Activated T-cell treated with anti-CD3 and anti-CD28 coated beads, Interleukin-2, amount 50 U/mL, for 48 hours (primary cell): ENCODE measurements at places on chromosomes 3 and 15.

GRCh38 chr3:179558742-179559364 lies 3.9 kb upstream of the ACTL6A start:
- DNase-seq = peak; percentile 59

DNA sequence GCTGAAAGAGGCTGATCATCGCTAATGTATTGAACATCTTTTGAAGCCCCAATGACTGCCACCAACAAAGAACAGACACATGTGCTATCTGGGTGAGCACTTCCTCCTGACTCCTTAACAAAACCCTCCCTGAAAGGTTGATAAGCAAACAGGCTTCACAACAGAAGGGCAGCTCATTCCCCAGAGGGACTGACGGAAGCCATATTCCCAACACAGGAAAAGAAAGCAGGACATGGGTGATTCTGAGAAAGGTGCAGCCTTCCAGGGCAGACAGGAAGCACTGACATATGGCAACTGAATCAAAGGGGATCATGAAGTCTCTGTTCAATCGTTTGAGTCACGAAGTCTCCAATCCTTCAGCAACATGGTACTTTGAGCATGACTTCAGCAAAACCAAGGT lies 929.0 kb downstream of the MCTP2 start:
- DNase-seq = no peak

- DNase-seq = no peak
Observed at GRCh38 chr15:84402856-84403608, 167.5 kb downstream of the GOLGA6L4 start.

DNA sequence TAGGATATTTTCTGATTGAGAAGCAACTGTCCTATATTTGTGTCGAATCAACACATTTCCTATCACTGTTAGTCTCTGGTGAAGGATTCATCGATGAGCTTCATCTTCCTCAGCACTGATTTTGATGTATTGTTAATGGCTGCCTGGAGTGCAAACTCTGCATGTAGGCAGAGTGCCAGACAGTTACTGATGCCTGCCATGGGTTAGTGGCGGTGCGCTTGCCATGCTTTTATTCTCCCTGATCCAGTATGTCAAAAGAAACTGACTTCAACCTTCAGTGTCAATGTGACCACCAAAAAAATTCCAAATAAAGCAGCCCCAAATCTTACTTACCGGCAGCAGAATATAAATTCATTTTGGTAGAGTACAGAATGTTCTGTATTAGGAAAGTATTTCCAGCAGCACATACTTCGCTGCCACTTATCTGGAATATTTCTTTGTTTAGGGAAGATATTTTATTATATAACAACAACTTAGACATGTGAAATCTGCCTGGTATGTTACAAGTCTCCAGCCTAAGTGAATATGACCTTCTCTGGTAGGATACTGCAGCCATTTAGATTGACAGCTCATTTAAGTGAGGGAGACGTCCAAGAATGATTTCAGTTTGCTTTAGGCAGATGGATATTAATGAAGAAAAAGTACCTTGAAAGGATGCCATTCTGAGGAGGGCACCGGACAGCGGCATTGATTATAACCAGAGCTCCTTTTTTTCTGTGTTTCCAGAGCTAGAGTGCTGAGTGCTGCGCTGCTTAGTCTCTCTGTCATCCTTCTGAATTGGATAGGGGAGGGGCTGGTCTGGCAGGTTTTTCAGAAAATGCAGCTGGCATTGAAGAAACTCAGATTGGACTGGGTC lies 59.9 kb downstream of the ARHGEF26 start:
- no peak for DNase-seq

- no peak for DNase-seq
Observed at GRCh38 chr3:58668247-58668646, 1.7 kb upstream of the FAM3D start.

DNA sequence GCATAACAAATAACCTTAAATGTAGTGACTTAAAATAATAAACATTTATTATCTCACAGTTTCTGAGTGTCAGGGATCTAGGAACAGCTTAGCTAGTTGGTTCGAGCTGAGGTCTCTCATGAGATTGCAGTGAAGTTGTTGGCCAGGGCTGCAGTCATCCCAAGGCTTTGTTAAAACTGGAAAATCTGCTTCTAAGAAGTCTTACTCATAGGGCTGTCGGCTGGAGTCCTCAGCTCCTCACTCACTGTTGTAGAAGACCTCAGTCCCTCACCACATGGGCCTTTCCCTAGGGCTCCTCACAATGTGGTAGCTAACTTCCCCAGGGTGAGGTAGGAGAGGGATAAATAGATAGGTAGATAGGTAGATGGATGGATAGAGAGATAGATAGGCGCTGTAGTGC lies 20.8 kb upstream of the SLC7A14 start:
- DNase-seq = no peak

- no peak for DNase-seq
Observed at GRCh38 chr3:13801361-13802204, 78.3 kb downstream of the WNT7A start.

DNA sequence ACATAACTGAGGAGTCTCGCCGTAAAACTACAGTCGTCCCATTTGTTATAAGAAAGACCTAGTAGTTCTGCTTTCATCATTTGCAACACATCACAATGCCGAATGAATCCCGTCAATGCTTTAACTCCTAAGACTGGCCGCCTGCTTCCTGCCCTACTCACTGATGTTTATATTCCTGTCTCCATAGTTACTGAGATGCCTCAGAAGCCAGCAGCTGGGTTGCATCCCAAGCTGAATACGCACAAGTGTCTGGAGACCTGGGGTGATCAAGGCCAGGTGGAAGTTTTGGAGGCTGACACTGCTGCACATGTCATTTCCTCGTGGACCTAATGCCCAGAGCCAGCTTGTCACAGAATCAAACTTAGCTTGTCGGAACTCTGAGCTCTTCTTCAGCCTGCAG lies 95.2 kb upstream of the UBE2E1 start:
- DNase-seq = no peak

DNA sequence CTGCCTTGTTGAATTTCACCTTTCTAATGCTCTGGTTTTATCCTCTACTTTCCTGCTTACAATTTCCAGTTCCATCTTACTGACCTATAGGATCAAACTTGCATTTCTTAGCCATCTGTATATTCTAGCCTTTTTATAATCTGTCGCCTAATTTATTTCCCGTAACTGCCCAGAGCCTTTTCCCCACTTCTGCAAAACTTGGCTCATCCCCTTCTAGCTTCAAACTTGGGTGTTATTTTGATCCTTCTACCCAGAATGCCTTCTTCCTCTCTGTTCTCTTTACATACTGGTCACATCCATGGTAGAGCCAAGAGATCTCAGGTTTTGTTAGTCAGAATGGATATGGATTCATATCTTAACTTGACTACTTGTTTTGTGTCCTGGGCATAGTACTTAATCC lies 2.6 kb downstream of the SACM1L start:
- no peak for DNase-seq

- DNase-seq = no peak
Observed at GRCh38 chr3:140974900-140975299, 33.3 kb downstream of the SLC25A36 start.

- DNase-seq = no peak
Observed at GRCh38 chr15:56786966-56787365, 53.7 kb upstream of the ZNF280D start.

DNA sequence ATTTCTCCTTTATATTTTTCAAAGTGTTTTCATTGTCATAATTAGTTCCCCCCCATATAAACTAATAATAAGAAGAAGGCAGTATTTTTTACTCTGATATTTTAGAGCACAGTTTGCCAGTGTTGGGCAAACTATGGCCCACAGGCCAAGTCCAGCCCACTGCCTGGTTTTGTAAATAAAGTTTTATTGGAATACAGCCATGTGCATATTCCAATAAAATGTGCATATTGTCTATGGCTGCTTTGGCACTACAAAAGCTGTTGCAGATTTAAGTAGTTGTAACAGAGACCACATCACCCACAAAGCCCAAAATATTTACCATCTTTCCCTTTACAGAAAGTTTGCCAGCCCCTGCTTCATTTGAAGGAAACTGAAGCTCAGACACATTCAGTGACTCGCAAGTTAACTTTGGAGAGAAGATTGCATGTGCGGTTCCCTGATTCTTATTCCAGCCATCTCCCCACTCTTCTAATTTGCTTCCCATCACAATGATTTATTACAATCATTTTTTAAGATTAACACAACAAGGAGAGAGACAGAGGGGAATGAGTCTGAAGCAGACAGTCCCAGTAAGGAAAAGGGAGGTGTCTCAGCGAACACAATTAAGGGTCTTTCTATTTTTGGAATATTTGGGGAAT lies 48.9 kb downstream of the RFTN1 start:
- DNase-seq = no peak

GRCh38 chr15:26889298-26889898 lies 22.5 kb downstream of the GABRA5 start:
- peak; percentile 60 for DNase-seq

GRCh38 chr15:84947947-84948830 lies 33.5 kb upstream of the PDE8A start:
- no peak for DNase-seq

DNA sequence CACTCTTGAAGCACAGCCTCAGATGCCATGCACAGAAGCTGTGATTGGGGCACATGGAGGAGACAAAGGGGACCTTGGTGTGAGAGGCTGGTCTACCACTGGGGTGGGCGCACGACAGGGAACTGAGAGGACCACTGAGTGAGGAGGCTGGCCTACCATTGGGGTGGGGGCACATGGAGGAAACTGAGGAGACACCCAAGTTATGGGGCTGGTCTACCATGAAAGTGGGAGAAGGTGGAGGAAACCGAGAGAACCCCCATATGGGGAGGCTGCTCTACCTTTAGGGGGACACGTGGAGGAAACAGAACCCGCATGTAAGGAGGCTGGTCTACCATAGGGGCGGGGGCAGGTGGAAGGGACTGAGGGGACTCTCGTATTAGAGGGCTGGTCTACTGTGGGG lies 153.4 kb downstream of the FBLN2 start:
- DNase-seq = no peak

- no peak for DNase-seq
Observed at GRCh38 chr15:84804005-84804900, 12.9 kb upstream of the ALPK3 start.

DNA sequence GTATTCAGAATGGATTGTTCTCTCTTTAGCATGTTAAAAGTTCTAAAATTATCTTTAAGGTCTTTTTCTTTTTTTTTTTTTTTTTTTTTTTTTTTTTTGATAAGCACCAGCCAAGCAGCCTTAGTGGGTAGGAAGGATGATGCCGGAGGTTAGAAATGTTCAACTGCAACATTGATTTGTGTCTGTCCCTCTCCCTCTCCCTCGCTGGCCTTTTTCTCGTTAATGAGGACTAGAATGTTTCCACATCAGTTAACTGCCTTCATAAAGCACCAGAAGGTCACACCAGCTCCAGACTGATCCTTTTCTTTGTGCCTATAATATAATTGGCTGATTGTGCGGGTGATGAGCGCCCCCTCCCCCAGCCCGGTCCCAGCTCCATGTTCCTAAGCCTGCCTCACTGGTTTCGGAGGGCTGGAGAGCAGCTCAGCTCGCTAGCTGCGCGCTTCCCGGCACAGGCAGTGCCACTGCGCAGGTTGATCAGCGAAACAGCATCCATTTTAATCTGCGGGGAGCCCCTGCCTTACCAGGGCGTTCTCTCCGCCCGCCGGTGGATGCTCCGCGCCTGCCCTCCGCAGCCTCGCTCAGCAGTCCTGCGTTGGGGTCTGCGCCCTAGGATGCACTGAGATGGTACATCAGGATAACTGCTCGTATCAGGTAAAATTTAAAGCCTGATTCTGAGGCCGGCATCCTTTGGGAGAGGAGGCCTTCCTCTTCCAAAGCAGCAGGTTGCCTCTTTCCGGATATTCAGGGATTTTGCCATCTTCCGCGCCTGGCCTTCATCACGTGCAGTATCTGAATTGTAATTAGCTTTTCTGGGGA lies 148.9 kb upstream of the IL12A start:
- DNase-seq = peak; percentile 20

DNA sequence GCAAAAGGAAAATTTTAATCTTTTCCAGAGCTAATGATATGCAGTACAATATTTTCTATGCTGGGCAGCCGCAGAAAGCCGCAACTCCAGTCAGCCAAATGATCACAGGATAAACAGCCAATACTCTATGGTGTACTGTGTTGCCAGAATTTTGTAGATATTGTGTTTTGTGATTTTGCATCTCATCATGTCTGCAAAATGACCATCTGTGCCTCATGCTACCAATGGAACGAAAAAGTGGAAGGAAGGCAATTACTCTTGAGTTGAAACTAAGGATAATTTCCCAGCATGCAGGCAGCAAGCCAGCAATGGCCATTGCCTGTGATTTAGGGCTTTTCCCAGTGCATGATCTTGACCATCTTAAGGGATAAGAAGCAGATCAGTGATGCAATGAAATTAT lies 891.9 kb downstream of the PLOD2 start:
- DNase-seq = no peak
